Stomach (tissue), 19 donors: ENCODE measurements at places on chromosomes 5 and 9.

DNA sequence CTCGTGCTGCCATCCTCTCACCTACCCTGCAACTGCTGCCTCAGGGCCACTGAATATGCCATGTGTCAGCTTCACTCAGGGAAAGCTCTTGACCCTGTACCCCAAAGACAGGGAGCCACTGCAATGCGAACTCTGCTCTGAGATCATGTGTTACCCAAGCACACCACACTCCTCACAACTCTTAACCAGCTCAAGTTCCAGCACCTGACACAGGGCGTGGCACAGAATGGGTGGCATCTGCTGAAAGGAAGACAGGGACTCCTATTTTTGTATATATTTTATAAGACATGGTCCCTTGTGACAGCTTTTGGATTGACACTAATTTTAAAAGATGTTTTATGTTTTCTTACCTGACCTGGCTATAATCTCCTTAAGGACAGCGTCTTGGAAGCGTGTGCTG lies 10.7 kb downstream of the PHYKPL start:
- no peak for DNase-seq

DNA sequence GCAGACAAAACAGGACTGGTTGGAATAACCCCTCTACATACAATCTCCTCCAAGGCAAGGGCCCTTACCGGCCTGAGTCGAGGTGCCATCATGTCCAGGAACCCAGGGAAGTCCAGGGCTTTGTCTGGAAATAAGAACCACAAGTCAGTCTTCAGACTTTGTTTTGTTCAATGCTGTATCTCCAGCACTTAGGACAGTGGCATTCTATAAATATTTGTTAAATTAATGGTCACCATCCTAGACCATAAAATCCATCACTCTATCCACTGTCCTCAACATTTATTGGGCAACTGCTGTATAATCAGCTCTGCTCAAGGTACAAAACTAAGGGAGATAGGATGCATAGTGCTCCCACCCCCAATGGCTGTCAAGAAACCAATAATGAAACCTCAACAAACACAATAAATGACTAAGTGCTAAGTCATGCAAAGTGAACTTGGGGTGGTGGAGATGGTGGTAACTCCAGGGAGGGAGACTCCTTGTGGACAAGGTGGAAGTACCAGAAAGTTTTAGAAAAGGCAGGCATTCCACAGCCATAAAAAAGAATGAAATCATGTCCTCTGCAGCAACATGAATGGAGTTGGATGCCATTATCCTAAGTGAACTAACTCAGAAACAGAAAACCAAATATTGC lies 5.0 kb downstream of the RELL2 start:
- no peak for DNase-seq

- DNase-seq = no peak
Measured at GRCh38 chr5:132067941-132068808, 5.4 kb upstream of the CSF2 start.

GRCh38 chr9:110125763-110126351 lies 82.1 kb downstream of the C9orf152 start:
- no peak for DNase-seq

GRCh38 chr5:1453613-1454012 lies 8.4 kb upstream of the SLC6A3 start:
- DNase-seq = no peak

GRCh38 chr5:51604324-51604723 lies 221.1 kb downstream of the ISL1 start:
- DNase-seq = no peak

DNA sequence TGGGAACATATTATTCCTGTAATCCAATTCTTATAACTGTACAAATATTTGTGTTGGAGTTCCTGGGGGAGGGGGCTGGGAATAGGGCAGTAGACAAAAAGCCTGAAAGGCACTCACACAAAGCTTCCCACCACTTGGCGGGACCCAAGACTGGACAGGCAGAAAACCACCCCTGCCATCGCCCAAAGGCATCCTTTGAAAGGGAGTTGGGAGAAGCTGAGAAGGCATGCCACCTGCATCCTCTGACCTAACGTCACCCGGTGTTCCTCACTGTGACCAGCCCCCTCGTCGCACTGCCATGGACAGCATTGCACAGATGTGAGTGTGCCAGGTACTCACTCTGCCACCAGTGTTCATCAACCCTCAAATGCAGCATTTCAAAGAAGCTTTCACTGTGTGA lies 80.6 kb upstream of the SMIM23 start:
- no peak for DNase-seq

DNA sequence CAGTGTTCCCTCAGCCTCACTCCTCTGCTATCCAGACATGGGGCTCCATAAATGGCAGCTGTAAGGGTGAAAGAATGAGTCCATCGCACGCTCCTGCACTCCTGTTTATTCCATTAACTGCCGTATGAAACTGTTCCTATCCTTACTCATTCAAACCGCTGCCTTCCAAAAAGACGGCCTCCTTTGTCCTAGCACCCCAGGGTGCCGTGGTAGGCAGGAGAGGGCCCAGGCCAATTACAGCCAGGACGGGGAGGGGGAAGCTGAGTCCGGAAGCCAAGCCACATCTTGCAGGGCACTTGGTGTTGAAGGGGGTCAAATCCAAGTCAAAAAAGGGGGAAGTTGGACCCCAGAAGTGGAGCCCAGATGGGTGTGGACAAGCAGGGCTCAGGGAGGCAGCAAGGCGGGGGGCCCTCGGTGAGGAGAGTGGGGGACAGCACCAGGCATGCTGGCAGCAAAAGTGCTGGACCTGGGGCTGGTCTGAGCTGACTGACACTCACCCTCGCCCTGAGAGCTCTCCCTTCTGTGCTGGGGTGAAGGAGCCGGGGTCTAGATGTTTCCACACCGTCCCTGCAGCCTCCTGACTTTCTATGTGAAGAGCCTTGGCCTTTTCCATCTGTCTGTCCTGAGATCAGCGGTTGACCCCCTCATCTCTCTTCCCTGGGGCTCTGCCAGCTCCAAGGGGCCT lies 63.3 kb downstream of the COL23A1 start:
- no peak for DNase-seq

DNA sequence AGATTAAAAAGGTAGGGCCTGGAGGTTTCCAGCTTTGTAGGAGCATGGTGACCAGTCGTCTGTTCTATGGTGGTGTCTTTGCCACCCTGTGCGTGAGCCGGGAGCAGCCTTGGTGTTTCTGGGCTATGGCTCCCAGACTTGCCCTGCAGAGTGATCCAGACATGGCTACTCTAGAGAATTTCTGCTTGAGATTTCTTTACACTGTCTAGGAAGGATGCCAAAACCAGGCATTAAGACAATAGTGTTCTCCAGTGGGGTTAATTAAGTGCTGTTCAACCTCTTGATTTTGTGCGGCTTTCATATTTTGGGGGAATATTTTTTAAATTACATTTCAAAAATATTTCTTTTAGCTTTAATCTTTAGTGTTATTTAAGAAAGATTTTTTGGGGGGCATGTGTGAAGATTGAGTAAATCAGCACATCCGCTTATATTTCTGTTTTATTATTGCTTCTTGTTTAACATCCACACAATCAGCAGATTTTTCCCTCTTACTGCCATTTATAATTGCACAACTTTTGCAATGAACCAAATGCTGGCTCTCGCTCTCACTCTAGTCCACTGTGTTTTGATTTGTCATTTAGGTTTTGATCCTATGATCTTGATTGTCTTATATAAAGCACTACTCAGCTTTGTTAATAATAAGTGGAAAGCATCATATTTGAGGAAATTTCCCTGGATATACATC lies 110.5 kb downstream of the RASGRF2 start:
- DNase-seq = no peak
